NCI-H1694 (cell line): ENCODE measurements at places on chromosomes 3 and 15.

- no peak for DNase-seq
Observed at GRCh38 chr3:183481582-183481981, 53.2 kb upstream of the MCF2L2 start.

DNA sequence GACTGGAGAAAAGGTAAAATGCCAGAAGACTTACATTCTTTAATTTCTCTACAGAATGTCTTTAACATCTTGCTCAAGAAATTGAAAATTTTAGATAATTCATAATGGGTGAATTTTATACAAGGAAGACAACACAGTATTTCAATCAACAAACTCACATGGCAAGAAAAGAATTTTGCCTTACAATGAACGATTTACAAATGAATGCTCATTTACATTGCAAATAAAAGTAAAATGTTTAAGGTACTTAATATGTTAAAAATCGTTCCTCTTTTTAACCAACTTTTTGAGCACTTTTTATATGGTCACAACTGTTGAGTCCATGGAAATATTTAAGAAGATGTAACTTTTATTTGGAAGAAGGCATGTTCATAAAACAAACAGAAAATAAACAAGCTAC, 174.8 kb upstream of the UBE2E2 start:
- no peak for DNase-seq

DNA sequence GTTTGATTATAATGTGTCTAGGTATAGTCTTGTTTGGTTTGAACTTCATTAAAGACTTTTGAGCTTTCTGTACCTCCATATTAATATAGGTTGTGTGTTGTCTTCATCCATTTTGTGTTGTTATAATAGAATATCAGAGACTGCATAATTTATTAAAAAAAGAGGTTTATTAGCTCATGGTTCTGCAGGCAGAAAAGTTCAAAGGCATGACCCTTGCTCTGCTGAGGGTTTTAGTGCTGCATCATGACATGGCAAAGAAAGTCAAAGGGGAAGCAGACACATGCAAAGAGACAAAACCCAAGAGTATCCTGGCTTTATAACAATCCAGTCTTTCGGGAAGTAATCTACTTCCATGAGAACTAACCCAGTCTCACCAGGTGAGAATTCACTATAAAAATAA, 358.2 kb downstream of the EDEM1 start:
- no peak for DNase-seq

DNA sequence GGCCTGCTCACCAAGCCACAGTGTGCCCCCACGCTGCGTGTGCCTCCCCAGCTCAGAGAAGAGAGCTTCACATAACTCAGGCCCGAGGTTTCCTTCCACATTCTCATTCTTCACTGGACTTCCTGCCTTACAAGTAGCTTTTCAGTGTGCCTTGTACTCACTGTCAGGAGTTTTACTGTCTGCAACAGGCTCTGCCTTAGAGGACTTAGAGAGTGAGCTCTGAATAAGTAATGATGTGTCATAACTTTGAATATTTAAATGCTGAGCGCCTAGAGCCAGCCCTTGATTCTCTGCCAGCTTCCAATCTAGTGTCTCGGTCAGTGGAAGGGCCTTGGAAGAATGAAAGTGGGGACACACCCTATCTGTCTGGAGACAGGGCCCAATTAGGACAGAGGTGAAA, 41.8 kb downstream of the ITGB5 start:
- DNase-seq = no peak

DNA sequence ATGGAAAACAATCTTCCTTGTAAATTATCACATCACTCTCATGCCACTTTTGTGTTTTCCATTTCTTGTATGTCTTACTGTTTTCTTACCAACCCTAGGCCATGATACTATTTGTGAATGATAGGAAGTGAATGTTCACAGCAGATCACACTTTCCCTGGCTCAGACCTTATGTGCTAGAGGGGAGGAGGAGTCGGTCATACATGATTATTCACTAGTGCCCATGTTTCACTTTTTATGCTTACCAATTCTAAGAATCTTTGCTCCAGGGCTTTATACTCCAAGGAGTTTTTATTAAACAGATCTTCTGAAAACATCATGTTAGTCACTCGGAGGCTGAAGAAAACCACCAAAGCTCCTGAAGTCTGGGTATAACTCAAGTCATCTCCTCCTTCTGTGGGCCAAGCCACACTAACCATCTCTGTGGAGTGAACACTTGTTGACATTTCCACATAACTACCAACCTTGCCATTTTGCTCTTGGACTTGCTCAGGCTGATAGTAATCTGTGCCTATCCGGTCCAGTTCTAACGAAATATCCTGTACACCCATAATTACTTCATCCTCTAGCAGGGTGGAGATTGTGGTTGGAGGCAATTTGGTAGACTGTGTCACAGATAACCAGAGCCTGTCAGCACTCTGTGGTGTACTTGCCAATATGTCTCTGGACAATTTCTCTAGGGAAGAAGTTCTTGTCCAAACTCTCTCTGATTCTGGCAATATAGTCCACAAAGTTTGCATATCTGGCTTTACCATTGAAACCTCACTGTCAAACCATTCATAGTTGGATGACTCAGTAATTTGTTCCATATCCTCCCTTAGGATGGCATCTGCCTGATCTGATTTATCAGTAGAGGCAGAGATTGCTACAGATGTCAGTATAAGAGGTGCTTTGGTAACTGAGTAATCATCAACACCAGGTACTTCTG, 76.8 kb downstream of the IMPG2 start:
- DNase-seq = no peak

GRCh38 chr15:84748274-84749110, at the start of gene ZNF592:
Gene ZNF592, plus strand, starts transcription at chr15:84748592. Its CDS starts 34,084 bp downstream, at chr15:84782676.
- no peak for DNase-seq

DNA sequence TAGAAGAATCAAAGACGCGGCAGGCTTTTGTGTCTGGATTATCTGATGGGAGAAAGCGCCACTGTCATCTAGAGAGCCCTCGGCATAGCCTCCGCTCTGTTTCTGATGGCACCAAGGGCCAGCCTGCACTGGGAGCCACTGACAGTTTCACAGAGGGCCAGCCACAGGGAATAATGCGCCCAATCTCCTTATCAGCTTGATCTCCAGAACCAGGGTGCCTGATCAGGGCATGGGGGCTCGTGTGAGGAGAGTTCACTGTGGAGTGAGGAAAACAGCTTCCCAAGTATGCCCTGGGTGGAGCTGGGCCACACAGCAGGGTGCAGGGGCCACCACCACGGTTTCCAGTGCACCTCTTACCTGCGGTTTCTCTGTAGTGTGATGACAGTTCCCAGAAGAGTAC, 29.8 kb upstream of the CLK3 start:
- DNase-seq = no peak

- no peak for DNase-seq
Observed at GRCh38 chr3:31232055-31233025, 300.4 kb upstream of the STT3B start.

DNA sequence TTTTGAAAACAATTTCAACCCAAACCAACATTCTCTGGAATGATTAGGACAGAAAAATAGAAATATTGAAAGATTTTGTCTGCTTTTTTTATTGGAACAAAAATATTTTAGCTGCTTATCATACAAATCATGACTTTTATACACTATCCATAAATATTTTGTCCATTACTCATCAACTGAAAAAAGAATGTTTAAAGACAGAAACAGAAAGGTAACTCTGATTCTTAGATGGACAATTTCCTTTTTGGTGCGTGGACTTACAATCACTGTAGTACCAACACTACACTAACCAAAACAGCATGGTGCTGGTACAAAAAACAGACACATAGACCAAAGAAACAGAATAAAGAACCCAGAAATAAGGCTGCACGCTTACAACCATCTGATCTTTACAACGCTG, 582.8 kb upstream of the CCDC54 start:
- DNase-seq = no peak

DNA sequence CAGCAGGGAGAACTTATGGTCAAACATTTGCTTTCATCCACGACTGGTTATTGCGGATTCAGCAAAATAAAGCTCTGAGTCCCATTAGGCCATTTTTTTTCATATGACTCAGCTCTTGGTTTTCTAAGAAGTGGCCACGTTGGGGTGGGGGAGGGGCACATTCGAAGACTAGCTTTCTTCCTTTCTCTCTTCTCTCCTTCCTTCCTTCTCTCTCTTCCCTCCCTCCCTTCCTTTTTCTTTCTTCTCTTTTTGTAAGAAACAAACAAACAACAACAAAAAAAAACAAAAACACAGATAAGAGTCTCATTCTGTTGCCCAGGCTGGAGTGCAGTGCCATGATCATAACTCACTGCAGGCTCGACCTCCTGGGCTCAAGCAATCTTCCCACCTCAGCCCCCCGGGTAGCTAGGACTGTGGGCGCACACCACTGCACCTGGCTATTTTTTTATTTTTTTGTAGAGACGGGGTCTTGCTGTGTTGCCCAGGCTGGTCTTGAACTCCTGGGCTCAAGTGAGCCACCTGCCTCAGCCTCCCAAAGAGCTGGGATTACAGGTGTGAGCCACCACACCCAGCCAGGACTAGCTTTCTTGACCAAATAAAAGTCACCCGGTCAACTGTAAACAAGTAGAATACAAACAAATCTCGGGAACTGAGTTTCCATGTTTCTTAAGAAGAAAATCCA, 41.6 kb downstream of the ABCC5 start:
- no peak for DNase-seq

DNA sequence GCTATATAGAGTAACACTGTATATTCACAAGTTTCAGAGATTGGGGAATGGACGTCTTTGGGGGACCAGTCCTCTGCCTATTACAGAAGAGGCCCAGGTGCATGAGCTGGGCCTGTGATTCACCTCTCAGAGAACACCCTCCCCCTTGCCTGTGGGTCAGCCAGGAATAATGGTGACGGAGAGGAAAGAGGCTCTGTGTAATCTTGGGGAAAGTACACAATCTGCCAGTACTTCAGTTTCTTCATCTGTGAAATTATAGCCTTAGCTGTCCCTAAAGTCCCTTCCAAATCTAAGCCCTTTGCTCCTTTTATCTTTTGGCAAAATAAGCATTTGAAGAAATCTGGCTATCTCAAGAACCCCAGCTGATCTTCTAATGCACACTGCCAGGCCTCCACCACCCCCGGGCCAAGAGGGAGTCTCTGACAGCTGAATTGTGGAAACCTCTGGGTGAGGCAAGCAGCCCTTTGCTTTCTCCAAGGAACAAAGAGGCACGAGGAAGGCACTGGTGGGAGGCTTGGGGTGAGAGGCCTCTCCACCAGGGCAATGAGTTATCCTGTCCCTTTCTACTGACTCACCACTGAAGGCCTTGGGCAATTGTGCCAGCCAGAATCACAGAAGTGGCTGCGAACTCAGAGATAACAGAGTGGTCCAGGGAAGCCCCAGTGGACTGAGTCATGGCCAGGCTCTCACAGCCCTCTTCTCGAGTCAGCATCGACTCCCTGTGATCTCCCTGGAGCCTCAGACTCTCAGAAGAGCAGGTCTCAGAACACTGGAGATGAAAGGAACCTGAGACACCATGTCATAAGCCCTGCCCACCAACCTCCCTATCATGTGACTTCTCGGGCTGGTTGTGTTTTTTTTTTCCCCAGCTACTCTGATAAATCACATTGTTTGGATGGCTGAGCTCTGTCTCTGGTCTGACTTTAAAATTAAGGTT, 31.8 kb downstream of the CCNL1 start:
- no peak for DNase-seq

GRCh38 chr15:53072077-53072476, 281.9 kb upstream of the ONECUT1 start:
- DNase-seq = no peak

GRCh38 chr15:43469867-43470266, 23.1 kb downstream of the TP53BP1 start:
- no peak for DNase-seq

- no peak for DNase-seq
Observed at GRCh38 chr15:99114511-99115299, 9.8 kb downstream of the SYNM start.

DNA sequence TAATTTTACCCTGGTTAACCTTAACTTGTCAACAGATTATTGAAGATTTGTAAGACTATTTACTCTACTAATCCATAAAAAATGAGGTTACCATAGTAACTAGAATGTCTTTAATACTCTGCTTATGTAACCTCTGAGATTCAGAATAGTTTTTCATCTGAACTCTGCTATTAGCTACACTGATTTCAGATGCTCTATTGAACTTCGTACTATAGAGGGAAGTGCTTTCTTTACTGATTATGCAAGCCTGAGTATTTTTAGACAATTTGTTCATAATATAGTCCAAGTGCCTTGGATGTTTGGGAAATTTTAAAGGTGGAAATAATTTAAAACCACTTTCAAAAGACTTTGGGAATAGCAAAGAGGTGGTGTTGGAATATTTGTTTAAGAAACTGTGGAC, 107.9 kb upstream of the GBE1 start:
- no peak for DNase-seq

GRCh38 chr15:25890529-25890928, 27.4 kb upstream of the ATP10A start:
- no peak for DNase-seq

DNA sequence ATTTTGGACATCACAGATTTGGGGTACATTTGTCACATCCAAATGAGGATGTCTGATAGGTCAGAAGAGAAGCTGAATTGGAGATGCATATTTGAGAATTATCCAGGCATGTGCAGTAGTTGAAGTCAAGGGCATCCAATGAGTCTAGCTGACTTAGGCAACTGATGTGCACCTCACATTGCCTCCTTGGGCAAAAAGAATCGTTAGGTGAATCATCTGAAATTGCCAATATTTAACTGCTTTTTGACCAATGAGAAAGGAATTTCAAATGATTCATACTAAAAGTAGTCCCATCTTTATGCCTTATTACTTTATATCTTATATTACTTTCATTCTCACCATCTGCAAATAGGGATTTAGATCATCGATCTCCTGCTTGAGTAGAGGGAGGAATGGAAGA, 117.7 kb downstream of the CD47 start:
- DNase-seq = no peak

- no peak for DNase-seq
Observed at GRCh38 chr3:188026191-188026968, 127.6 kb upstream of the LPP start.

GRCh38 chr3:27553886-27554540, 69.8 kb upstream of the SLC4A7 start:
- DNase-seq = no peak

GRCh38 chr15:86624261-86625036, 544.8 kb downstream of the AGBL1 start:
- peak; percentile 74 for DNase-seq

- no peak for DNase-seq
Observed at GRCh38 chr15:82548700-82549099, 8.4 kb upstream of the RPS17 start.

- no peak for DNase-seq
Observed at GRCh38 chr15:100918690-100919480, at the start of gene LRRK1. Gene LRRK1, plus strand, starts transcription at chr15:100919357. Its CDS starts 5,276 bp downstream, at chr15:100924633.

- DNase-seq = no peak
Observed at GRCh38 chr3:179432451-179432850, 18.8 kb downstream of the GNB4 start.

GRCh38 chr3:5134019-5134391, 11.9 kb downstream of the ARL8B start:
- DNase-seq = no peak

GRCh38 chr3:178289544-178290160, 246.6 kb upstream of the KCNMB2 start:
- no peak for DNase-seq

DNA sequence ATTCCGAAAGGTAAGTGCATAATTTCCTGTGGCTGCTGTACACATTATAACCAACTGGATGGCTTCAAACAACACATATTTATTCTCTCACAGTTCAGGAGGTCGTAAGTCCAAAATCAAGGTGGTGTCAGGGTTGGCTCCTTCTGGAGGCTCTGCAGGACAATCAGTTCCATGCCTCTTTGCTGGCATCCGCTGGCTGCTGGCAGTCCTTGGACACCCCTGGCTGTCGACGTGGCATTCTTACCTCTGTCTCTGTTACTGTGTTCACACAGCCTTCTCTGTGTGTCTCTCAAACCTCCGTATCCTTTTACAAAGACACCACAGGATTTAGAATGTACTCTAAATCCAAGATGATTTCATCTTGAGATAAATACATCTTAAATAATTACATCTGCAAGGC, 398.8 kb upstream of the ATP10A start:
- DNase-seq = no peak
